Activated naive CD8-positive, alpha-beta T cell treated with anti-CD3 and anti-CD28 coated beads for 36 hours (primary cell): ENCODE measurements at places on chromosomes 5 and 9. TPM values are rescaled to one million over a fixed set of nuclear protein-coding genes. Genes with fewer than 3 reads are reported as not detected.

Gene RMI1
- 33.4 TPM for total RNA-seq

Gene PLPP6
- 4.0 TPM for total RNA-seq

Gene NTNG2
- 1.6 TPM for total RNA-seq

DNA sequence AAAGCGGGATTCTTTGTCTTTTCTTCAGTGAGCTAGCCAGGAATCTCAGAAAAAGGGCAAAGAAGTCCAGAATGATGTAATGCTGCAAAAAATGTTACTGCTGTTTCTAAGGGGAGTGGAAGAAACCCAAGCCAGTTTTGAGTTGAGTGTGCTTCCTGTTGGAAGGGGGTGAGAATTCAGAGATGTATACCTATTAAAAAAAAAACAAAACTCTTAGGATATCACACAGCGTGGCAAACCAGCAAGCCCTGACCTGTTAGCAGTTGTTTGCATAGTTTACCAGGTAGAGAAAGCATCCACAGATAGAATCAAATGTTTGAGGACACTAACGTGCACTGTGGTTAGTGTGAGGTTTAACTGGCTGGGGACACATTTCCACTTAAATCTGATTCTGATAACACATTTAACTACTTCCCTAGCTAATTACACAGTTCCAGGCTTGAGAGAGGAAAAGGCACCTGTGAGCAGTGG is 11.4 kb downstream of the BASP1 start:
- no peak for DNase-seq

DNA sequence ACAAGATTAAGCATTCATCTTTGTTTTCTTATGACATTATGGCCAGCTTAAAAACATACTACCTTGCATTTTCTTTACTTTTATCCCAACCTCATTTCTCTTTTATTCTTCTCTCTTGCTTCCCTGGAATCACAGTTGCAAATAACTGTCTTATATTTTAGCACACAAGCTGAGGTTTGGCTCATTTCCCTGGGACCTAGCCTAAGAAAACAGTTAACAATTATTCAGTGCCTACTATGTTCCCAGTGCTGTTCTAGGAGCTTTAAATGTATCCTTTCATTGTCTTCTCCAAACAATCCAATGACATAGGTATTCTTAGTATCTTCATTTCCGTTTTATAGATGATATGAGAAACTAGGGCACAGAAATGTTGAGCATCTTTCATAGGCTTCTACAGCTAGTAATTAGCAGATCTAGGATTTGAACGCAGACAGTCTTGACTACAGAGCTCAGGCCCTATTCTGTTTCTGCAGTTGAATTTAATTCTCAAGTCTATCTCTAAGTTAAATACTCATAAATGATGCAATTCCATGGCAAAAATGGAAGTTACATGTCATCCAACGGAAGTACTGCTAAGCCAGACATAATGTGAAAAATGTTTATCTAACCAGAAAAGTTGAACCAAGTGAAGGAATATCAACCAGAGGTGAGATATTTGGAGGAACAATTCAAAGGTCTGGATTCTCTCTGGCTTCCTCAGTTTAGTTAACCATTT is 52.3 kb upstream of the MTAP start:
- DNase-seq, result no peak

GRCh38 chr9:71637926-71638325 is 130.4 kb downstream of the CEMIP2 start:
- DNase-seq, result no peak

GRCh38 chr9:5274770-5275169 is 29.7 kb downstream of the RLN2 start:
- no peak for DNase-seq

DNA sequence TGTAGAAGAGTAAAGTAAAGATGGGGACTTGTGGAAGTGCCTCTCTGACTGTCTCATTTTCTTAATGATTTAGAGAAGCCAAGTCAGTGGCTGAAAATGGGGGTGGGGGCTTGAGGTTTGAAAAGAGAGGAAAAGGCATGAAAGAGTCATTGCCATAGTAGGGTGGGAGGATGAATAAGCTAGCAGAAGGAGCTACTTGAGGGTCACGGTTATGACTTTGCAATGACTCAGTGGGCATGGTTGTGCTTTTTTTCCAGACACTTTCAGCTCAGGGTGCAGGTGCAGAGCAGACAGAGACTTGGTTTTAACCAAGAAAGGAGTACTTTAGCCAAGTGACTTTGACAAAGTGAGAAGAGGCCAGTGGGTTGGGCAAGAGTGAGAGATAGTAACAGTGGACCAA is 117.8 kb downstream of the PTTG1 start:
- peak; percentile 35 for DNase-seq

- no peak for DNase-seq
Measured at GRCh38 chr5:12566441-12566840, 662.2 kb upstream of the CTNND2 start.

DNA sequence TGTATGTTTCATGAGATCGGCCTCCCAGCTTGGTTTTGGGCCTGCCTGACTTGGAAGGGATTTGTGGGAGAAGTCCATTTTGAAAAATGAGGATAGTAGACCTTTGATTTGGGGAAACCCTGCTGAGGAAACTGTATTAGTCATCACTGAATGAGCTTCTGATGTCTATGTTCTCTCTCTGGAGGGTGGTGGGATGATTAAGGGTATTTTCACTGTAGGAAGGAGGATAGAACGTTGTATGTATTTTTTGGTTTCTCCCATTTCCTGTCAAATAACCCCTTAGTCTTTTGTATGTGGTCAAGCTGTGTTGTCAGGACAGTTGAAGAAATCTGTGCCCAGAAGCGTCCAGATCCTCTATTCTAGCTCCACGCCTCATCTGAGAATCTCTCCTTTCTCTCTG is 151.9 kb downstream of the INSYN2B start:
- no peak for DNase-seq
